Lower lobe of right lung (tissue), 2 donors: ENCODE measurements at places on chromosomes 1 and 21. TPM values are rescaled to one million over a fixed set of nuclear protein-coding genes. Genes with fewer than 3 reads are reported as not detected.

DNA sequence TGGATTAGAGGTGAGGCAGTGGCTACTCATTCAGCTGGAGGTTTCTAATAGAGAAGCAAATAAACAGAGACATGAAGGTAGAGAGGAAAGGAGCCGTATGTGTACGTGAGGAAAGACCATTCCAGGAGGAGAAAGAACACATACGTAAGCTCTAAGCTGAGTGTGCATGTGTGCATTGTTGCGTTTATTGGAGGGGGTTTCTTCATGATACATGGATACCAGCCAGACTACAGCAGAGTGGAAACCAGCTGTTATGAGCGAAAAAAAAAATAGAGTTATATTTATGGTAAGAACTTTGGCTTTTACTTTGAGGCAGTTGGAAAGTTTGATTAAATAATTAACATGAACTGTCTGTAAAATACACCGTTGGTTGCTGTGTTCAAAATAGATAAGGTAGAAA lies 173.4 kb upstream of the RGS18 start:
- no peak for DNase-seq
- H3K27ac ChIP-seq: no peak overlapping the region
- no peaks in the 10 kb centered on the region for H3K27me3 ChIP-seq
- H3K36me3 ChIP-seq: no peaks in the 10 kb centered on the region

DNA sequence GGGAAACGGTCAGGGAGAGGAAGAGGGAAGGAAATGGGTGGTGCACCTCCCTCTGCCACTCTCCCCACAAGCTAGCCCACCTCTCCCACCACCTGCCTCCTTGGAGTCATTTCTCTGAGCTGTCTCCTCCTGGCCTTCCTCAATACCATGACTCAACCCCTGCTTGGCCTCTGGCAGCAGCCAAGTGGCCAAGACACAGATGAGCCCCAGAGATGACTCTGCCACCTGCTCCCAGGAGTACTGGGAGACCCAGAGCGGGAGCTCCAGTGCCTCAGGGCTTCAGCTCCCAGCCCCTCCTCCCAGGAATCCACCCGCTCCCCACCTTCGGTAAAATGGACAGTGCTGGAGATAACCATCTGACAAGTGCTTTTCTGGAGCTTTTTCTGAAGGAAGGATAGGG lies 2.6 kb downstream of the S100A16 start:
- peak overlapping the region; percentile 90 for H3K27ac ChIP-seq
- H3K27me3 ChIP-seq: no peaks in the 10 kb centered on the region
- H3K4me3 ChIP-seq: no peak overlapping the region
- H3K4me1 ChIP-seq: peaks cover 47% of the 10 kb centered on the region
- peaks cover 24% of the 10 kb centered on the region for H3K36me3 ChIP-seq
- no peak for DNase-seq

GBP6 gene
- total RNA-seq: 0.68 TPM

MPZ gene
- 4.0 TPM for total RNA-seq

- H3K27me3 ChIP-seq: peaks cover 3% of the 10 kb centered on the region
- no peak overlapping the region for H3K4me3 ChIP-seq
- no peak overlapping the region for H3K27ac ChIP-seq
- DNase-seq: no peak
These were observed 171.3 kb downstream of the IGSF21 start for GRCh38 chr1:18278946-18279345.
